ENCODE measurements at places on chromosomes 1 and 21. TPM values are rescaled to one million over a fixed set of nuclear protein-coding genes. Genes with fewer than 3 reads are reported as not detected.
A peak's percentile ranks its signal among the peaks of the same experiment; 100 is the strongest.

The AJAP1 gene
- not detected for total RNA-seq

The BRINP2 gene
- 0.19 TPM for total RNA-seq

GRCh38 chr1:98119796-98120195 lies 199.0 kb upstream of the DPYD start:
- peak; percentile 6 for DNase-seq

- no peak for DNase-seq
Observed at GRCh38 chr1:171081763-171082201, 8.9 kb upstream of the FMO3 start.

DNA sequence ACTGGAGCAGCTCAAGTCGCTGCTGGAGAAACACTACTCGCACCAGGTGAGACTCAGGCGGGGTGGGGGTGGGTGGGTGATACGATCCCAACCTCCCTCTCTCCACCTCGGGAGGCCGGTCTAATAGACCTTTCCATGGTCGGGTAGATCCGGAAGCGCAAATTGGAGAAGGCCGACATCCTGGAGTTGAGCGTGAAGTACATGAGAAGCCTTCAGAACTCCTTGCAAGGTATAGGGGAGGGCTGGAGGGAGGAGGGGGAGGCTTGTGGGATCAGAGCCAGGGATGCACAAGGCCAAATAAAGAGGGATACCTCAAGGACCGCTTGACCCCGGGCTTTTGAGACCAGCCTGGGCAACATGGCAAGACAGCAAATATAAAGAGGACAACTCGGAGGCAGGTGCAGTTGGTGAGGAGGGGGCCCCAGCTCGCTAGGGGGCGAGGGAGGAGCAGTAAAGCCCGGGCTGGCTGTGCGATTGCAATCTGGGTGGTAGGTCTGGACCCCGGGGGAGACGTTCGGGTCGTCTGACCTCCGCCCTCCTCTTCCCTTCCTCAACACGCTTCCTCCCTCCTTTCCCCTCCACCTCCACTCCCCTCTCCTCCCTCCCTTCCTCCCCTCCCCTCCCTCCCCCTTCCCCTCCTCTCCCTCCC lies 546 bp downstream of the HES3 start:
- DNase-seq, result no peak

- no peak for DNase-seq
Observed at GRCh38 chr1:8222789-8223188, 95.1 kb upstream of the SLC45A1 start.

- DNase-seq, result peak; percentile 70
Observed at GRCh38 chr1:34742667-34743270, 12.1 kb upstream of the GJB5 start.

Data from heart left ventricle (tissue), 16 donors.